ENCODE measurements at places on chromosomes 1 and 21.

DNA sequence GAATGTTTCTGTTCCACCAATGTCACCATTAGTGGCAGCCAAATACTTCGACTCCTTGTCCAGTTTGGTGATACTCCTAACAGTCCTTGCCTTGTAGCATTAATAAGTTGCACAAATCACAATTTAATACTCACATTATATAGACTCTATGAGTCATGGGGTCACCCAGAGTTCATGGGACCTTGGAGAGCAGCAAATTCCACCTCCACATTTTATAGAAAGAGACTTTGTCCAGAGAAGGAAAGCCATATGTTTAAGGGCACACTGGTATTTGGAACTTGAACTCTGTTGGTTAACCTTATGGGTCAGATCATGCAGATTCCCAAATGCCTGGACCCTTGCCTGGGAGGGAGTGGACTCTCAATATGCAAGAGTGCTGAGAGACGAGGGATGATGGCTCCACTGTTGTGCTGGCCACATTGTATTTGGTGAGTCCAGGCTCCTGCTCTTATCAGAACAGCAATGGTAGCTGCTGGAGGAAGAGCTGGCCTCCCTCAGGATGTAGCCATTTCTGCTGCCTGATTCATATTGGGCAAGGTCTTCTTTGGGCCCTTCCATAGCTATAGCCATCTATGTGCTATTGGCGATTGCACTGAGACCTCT is 30.6 kb downstream of the DNAJC6 start:
- peak; percentile 1 for DNase-seq

DNA sequence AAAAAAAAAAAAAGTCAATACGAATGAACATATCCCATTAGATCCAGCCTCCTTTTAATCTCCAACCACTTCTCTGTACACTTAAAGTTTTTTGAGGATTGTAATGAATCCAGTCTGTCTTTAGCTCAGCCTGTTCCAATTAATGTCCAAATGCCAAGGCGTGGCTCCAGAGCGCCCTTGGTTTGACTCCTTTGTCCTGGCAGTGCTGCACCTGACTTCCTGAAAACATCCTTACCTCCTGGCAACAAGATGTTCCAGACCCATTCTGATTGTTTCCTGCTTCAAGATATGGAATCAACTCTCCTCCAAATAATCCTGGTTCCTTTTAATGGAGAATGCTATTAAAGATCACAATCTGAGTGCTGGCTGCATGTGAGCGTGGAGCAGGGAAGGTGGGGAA is 74.1 kb upstream of the FAM20B start:
- no peak for DNase-seq

- peak; percentile 50 for DNase-seq
Observed at GRCh38 chr1:21594935-21595897, 73.9 kb downstream of the RAP1GAP start.

GRCh38 chr1:81329041-81329440 is 471.7 kb upstream of the ADGRL2 start:
- no peak for DNase-seq

DNA sequence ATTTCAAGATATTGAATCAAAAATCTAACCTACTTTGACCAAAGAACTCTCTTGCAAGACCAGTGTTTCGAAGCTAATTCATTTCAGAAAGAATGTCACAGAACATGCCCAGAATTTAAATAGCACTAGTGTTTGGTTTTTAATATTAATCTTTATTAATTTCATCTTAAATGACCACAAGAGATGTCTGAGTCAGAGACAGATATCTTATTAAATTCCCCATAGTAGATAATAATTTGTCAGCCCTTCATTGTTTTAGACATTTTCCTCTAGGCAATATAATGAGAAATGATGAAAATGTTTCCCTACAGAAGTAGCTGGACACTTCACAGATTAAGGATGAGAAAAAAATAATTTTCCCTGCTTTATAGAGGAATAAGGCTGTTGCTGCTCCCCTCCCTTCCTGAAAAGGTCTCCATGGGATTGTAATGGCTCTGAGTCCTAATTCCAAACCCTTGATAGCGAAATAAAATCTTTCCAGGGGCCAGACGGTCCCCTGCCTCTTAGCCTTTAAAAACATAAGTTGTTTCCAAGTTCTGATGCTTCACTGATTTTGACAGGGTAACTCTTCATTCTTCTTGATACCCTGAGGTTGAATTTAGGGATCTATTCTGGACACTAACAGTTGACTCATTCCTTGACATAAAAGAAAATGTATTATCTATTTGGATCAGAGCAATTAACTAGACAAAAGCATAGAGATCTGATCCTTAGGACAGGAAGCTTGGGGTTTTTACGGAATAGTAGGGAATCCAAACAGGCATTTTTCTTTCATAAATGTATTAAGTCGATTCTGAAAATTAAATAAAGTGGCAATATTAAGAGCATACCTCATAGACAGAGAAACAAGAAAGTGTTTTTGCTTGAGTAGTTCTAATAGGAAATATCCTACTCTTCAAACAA is 820.8 kb downstream of the BRINP3 start:
- no peak for DNase-seq

DNA sequence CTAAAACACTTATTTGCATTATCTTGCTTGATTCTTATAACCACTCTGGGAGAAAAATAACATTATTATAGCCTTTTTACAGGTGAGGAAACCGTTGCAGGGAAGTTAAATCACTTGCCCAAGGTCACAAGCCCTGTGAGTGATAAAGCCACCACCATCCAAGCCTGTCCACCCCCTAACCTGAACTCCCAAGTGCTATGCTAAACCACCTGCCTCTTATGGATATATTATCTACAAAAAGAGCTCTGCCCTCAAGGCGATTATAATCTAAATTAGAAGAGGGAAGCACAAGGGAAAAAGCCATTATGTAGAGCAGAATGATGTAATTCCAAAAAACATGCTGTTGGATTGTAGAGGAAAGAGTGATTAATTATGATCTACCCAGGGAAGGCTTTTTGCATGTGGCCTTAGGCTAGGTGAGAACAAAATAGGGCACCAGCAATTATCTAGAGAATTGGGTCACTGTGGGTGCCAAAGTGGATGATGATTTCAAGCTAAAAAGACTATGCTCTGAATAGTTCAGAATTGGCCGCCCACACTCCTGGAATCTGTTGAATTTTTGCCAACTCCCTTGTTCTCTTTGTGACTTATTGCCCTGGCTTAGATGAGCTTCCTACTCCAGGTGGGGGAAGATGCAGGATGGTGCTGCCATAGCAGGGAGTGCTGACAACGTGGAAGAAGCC is 205.3 kb downstream of the FGGY start:
- no peak for DNase-seq

DNA sequence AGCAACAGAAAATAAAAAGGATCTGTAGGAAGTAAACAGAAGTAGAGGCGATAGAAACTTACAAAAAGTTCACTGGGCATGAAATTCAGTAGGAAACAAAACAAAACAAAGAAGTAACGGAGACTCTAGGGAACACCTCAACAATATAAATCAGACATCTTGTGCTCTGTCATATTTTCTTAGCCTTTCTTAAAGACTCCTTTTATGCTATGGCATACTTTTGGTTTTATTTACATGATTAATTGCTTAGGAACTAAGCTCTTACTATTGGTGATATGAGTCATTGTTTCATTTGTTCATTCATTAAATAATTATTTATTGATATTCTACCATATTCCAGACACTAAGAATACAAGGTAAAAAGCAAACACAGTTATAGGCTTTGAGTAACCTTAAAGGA is 126.6 kb downstream of the KCNT2 start:
- DNase-seq: no peak

- DNase-seq: peak; percentile 100
Observed at GRCh38 chr1:54764133-54764921, at the start of gene PARS2. Gene PARS2, minus strand, starts transcription at chr1:54764523. Its CDS starts 5,362 bp downstream, at chr1:54759161.

GRCh38 chr1:11691302-11691914 is at the start of gene DRAXIN:
Gene DRAXIN, plus strand, starts transcription at chr1:11691710. Its CDS starts 14,549 bp downstream, at chr1:11706259.
- DNase-seq: peak; percentile 10

GRCh38 chr1:24097663-24098062 is 14.3 kb downstream of the MYOM3 start:
- no peak for DNase-seq

DNA sequence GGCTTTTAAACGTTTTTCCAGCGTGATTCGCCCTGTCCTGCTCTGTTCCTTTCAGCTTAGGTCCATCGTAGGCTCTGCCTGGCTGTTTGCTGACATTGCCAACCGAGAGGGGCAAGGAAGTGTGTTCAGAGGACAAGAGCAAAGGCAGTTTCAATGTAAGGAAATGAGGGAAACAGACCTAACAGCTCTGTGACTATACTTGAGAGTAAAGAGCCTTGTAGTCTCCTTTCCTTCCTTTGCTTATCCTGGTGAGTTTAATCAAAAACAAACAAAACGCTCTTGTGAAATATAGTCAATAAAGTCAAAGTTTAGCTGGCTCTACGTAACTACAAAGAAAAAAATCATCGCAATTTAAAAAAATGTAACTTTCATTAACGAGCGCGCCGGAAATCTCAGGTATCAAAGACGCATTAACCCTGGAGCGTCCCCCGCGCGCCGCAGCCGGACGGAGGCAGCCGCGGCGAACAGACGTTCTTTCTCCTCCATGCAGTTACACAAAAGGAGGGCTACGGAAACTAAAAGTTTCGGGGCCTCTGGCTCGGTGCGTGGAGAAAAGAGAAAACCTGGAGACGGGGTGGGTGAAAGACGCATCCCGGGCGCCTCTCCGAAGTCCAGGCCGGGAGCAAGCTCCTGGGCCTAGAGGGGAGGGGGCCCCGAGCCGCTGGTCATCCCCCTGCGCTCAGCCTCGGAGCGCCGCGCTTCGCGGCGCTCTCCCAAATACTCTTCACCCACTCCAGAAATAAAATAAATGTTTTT is 617 bp upstream of the ADGRL2 start:
- no peak for DNase-seq

DNA sequence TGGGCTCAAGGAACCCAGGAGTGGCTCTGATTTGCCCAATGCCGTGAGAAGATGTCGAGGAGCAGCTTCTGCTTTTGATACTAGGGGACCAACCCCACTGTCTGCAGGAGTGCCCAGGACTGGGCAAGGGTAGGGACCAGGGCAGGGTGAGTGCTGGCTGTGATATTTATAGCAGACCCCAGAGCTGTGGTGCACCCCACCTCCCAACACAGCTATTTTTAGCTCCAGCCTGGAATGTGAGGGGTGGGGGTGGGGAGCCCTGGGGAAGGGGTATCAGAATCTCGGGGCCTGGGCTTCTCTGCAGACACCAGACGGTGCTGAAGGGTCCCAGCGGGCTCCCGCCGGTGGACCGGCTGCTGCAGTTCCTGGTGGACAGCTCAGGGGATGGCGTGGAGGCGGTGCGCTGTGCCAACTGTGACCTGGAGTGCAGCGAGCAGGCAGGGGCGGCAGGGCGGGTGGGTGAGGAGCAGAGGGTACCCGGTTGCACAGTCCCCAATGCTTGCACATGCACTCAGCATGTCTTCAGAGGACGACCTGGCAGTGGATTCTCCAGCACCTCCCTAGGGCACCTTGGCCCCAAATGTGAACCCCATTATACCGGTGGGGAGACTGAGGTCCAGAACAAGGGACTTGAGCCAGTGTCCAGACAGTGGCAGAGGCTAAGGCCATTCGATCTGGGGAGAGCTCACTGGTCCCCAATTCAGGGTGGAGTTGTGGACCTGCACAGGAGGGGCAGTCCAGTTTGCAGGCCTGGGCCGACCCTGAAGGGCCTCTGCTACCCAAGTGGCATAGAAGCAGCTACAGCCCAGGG is 1.4 kb downstream of the RNF207 start:
- no peak for DNase-seq

GRCh38 chr1:7549277-7550161 is 221.6 kb upstream of the VAMP3 start:
- peak; percentile 83 for DNase-seq

DNA sequence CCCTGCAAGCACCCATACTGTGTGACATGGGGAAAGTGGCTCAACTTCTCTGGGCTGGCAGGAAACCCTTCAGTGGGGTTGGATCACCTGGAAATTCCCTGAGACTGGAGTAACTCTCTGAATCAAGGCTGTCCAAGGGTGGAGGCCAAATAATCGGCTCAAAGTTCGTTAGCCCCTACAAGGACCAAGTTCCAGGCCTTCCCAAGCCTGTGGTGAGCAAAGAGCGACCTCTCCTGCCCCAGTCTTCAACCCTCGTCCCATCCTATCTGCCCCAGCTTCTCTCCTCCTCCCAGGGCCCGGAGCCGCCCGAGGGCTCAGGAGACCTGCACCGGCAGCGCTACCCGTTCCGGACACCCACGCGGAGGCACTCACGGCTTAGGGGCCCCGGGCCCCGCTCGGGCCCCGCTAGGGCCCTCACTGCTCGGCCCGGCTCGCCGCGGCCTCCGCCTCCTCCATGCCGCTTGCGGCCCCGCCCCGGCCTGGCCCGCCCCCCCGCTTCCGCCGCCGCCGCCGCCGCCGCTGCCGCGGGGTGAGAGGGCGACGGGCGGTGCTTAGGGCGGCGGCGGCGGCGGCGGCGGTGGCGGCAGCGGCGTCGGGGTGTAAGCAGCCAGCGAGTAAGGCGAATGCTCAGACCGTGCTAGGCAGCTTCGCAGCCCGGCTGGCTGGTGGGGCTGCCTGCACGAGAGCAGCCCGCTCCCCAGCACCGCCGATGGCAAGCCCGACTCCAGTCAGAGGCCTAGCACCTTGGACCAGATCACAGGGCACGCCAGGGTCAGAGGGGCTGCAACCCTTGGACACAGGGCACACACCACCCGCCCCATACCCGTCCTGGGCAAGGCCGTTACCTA is at the start of gene POMGNT1:
Gene POMGNT1, minus strand, starts transcription at position 471 of the 848 bp plus-strand sequence. CDS start 613 bp downstream, outside the sequence.
- peak; percentile 40 for DNase-seq

- no peak for DNase-seq
Observed at GRCh38 chr1:91889717-91890459, 3.9 kb upstream of the TGFBR3 start.

- DNase-seq: no peak
Observed at GRCh38 chr1:101244842-101245241, 8.0 kb downstream of the S1PR1 start.

DNA sequence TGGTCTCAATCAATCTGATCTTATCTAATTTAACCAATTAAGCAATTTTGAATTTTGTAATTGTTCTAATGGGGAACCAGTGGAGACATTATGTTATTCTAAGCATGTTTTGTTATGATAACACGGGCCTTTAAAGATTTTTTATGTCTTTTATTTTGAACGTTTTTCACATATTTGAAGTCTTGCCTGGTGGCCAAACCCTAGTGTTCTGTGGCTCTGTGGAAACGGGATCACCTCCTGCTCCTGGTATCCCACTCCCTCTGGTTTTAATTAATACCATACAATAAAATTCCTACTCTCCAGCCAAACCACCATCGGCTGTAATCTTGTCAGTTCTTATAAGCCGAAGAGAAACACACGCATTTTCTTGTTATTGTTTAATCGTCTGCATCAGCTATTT is 22.9 kb upstream of the LMO4 start:
- no peak for DNase-seq

DNA sequence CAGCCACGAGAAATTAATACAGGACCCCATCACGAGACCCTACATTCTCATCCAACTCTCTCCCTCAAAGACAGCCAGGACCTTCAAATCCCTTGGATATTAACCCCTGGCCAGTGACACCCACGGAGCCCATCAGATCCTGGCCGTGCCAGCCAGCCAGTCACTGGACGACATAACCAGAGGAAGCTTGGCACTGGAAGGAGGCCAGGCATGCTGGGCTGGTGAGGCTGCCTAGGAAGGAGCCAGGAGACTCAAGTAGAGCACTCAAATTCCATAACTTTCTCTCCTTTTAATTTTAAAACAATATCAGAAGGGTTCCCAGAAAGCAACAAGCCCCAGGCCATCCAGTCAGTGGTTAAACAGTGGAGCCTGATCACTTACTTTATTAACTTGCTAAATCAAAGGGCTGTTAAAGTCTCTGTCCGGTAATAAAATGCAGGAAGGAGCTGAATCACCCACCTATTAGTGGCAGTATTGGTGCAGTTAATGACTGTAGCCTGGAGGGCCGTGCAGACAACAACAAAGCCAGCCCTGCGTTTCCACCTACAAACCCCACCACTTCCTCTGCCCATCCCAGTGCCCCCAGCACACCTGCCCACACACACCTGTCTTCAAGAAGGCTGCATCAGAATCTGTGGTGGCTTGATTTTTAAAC is 78.0 kb downstream of the HIVEP3 start:
- DNase-seq: peak; percentile 52
